ENCODE measurements at places on chromosomes 2 and 18.

DNA sequence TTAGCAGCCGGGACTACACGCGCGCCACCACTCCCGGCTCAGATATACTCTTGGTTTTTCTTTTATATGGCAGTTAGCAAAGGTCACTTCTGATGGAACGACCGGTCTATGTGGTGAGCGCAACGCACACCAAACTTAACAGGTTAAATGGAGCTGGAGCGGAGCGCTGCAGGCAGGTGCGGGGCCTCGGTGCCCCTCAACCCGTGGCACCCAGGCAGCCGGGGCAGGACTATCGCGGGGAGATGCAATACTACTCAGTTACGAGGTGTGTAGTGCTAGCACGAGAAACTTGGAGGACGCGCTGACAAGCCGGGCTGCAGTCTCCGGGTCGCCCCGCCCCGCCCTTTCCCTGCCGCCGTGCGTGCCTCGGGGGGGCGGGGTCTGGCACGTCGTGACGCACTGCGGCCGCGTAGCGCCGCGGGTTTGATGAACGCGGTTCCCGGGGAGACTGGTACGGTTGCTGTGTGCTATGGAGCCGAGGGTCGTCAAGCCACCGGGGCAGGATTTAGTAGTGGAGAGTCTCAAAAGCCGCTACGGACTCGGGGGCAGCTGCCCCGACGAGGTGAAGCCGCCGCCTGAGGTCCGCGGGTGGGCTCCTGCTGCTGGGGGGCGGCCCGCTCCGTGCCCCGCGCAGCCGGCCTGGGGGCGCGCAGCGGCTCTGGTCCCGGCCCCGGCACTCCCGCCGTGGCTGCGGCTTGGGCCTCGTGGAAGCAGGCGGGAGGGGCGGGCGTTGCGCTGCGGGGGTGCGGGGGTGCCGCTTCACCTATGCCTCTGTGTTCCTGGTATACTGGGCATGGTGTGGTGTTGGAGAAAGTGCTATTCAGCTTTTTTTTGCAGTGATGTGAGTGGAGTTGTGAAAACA is at the start of gene CCDC138:
TSS of gene CCDC138 (plus strand) at position 418 of the 862 bp plus-strand sequence. CDS start at position 470, 52 bp downstream.
- DNase-seq, result peak; percentile 90

- DNase-seq, result no peak
Measured at GRCh38 chr2:99900556-99900955, 241.8 kb downstream of the AFF3 start.

GRCh38 chr18:74897971-74898657 is 300.4 kb downstream of the ZNF407 start:
- DNase-seq, result no peak

- no peak for DNase-seq
Measured at GRCh38 chr2:240397542-240397916, 37.9 kb upstream of the GPC1 start.

DNA sequence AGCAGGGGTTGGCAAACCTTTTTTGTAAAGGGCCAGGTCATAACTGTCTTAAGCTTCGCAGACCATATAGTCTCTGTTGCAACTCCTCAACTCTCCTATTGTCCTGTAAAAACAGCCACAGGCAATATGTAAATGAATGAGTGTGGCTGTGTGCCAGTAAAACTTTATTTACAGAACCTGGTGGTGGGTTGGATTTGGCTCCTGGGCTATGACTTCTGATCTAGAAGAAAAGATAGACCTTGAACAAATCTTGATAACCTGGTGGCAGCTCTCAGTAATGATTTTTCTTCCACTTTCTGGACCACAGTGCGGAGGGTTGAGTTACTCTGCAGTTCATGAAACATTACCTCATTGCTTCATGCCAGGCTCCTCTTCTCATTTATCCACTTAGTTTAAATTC is 139.3 kb downstream of the MYCN start:
- no peak for DNase-seq

DNA sequence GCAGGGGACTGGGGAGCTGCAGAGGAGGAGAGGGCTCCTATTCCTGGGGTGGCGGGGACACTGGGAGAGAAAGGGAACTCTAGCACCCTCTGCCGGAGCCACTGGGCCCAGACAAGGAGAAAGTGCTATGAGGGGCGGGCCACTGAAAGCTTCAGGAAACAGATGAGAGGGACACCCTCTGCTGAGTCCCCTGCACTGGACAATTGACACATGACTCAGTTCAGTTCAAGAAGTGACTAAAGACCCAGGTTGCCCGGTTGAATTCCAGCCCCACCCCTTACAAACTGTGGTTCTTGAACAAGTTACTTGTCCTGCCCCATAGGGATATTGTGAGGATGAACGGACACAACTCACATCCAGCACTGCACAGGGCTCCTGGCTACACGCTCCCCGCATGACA is 5.0 kb downstream of the RUFY4 start:
- DNase-seq, result peak; percentile 21

GRCh38 chr2:202317080-202317857 is 51.7 kb downstream of the NOP58 start:
- DNase-seq, result peak; percentile 83

DNA sequence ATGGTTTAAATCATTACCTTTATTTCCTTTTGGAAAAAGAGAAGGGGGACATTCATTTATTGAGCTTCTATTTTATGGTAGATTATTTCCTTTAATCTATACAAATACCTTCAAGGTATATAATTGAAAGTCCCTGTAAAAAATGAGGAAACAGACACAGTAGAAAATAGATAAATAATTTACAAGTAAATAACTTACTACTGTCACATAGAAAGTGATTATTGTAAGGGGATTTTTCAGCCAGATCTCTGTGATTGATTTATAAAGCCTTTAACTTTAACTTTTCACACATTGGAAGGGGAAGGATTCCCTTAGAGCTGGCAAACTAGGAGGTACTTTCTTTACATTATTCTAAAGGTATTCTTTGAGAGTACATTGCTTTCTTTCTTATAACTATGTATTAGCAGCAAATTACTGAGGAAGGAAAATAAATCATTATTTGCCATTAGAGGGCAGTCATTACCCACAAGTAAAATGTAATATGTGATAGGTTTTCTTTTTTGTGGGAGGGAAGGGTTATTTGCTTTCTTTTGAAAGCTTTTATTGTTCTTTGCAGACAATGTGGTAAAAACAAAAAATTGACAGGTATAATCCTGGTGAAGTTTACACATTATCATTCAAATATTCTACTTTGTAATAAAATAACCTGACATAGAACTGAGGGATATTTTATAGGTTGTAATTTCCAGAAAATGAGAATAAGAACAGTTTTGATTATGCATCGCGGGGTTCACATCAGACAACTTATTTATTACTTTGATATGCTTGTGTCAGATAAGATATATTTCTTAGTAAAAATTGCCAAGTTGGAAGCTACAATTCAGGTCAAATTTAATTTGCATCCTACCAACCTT is 24.8 kb upstream of the RPE start:
- DNase-seq, result peak; percentile 47

GRCh38 chr18:8965398-8965797 is 137.1 kb upstream of the NDUFV2 start:
- DNase-seq, result no peak

- DNase-seq, result no peak
Measured at GRCh38 chr2:207640160-207640559, 15.0 kb upstream of the METTL21A start.

DNA sequence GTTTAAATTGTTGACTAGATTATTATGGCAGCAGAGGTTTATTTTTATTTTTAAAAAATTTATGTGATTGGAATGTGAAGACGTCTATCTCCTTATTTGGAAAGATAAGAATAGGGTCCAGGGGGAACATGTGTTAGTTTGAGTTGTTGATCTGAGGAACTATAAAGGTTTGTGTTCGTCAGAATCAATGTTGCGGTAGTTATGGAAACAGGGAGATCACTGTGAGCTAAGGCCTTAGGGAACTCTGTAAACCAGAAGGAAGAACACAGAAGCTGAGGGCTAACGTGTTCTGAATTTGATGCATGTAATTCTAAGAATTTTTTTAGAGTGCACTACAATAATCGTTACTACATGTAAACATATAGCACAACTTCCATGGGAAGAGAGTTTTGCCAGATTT is 168.5 kb upstream of the ZSWIM2 start:
- no peak for DNase-seq

GRCh38 chr2:96507957-96508520 is 2.9 kb upstream of the NEURL3 start:
- DNase-seq, result peak; percentile 76

DNA sequence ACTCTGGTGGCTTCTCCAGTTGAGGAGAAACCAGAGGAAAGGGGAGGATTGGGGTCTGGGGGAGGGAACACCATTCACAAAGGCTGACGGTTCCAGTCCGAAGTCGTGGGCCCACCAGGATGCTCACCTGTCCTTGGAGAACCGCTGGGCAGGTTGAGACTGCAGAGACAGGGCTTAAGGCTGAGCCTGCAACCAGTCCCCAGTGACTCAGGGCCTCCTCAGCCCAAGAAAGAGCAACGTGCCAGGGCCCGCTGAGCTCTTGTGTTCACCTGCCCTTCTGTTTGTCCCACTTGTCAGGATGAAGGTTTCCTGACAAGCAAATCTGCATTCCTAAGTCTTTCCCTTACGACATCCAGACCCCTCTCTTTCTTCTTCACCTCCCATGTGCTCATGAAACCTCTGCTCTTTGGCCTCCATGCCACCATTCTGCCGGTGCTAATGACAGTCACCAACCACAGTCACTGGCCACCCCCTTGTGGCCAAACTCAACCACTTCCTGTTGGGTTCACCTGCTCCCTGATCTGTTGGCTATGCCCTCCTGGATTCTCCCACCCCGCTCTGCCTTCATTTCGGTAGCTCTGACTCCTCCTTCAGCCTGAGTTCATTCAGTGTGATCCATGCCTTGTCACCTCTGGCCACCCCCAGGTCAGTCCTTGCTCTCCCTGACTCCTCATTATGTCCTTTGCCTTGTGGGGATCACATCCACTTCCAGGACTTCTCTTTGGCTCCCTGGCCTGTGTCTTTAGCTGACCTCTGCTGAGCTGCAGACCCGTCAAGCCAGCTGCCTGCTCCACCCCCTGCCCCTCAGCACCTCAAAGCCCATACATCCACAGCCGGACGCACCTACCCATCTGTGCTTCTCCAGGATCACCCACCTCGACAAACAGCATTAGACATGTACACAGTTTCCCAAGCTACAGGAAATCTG is 17.6 kb downstream of the EMX1 start:
- no peak for DNase-seq

DNA sequence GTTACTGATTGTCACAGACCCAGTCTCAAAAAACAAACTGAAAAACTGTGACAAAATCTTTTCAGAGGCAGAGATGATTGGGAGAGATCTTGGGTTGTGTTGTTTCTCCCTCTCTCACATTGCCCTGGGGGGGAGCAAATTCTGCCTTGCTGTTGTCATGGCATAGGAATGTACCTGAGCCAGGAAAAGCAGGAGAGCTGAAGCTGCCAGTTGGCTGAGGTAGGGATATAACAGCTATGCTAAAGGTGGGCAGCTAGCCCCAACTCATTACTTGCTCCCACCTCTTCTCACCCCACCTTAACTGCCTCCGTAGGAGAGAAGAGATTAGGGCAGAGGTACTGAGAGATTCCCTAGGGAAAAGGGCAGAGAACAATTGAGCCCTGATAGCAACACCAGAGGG is 299.3 kb downstream of the OSR1 start:
- peak; percentile 14 for DNase-seq

DNA sequence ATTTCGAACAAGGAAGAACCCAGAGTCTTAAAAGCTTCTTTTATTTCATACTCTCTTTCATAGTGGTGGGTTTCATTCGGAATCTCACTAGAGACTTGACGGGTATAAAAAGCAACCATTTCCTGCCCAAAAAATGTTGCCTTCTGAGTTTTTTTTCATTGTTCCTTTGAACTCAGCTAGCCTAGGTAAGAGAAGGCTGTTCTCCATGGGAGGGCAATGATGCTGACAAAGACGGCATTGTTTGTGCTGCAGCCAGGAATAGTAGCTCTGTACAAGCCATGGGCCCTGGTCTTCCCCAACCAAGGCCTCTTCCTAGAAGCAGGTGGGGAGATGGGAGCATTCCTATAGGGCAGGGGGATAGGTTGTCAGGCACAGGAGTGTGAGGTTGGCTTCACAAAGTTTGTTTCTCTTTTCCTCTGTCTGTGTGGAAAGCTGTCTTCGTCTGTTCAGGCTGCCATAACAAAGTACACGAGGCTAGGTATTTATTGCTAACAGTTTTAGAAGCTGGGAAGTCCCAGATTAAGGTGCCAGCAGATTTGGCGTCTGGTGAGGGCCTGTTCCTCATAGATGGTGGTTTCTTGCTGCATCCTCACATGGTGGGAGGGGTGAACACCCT is 405.1 kb downstream of the NBAS start:
- DNase-seq, result no peak

GRCh38 chr2:171318463-171318934 is 115.3 kb downstream of the METTL8 start:
- no peak for DNase-seq

DNA sequence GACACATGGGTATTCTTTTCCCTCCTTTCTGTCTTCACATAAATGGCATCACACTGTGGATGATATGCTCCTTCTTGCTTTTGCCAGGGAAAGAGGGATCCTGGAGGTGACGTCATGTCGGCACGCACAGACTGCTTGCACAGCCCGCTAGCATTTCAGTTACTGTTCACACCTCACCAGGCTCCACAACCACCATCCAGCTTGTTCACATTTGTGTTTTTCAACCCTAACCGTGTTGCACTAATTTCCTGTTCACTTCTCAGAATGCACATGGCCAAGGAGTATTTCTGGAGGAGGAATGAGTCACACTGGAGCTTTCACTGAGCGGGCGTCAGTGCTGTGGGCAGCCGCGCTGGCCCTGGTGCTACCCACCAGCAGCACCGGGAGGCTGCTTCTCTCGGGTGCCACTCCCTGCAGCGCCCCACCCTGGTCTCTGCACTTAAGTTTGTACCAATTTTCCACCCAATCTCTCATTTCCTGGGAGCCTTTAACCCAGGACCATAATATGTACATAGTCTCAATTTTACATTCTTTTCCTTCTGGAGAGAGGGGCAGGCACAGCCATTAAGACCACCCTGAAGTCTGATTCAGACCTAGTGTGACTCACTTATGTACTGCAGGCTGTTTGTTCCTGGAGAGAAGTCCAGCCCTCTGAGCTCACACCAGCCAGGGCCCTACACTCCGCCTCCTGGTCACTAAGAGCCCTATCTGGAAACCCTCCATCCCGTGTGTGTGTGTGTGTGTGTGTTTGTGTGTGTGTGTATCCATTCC is 65.1 kb downstream of the MBP start:
- DNase-seq, result no peak

- no peak for DNase-seq
Measured at GRCh38 chr2:205857520-205858237, 175.4 kb downstream of the NRP2 start.

- no peak for DNase-seq
Measured at GRCh38 chr18:80193701-80194100, 53.6 kb downstream of the PARD6G start.

- DNase-seq, result peak; percentile 61
Measured at GRCh38 chr2:233486778-233487552, 79.6 kb downstream of the USP40 start.

GRCh38 chr2:240126731-240127130 is 9.4 kb downstream of the COPS9 start:
- DNase-seq, result no peak
